Panc1 (cell line): ENCODE measurements at places on chromosomes 16 and 17.

DNA sequence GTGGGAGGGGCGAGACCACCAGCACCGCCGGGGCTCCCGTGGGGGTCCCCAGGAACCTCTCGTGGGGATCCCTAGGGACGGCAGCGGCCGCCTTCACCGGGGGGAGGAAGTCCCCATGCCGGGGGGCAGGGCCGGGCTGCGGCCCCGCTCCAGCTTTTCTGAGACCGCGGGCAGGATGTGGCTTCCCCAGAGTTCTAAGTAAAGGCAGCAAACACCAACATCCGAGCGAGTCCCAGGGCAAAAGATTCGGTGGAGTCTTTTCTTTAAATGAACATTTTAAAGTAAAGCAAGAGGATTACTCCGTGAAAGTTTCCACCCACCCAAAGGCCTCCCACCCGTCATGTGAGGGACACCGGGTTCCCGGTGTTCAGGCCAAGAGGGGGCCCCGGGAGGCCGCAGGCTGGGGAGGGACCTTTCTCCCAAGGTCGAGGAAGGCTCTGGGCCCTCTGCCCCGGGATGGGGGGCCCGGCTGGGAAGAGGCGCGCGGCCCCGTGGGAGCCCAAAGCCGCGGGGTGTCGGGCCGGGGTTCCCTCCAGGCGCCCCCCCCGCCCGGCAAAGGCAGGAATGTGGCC lies 137.2 kb upstream of the RPH3AL start:
- peak; percentile 24 for DNase-seq

- no peak for DNase-seq
Observed at GRCh38 chr16:85068746-85069145, 41.2 kb downstream of the KIAA0513 start.

DNA sequence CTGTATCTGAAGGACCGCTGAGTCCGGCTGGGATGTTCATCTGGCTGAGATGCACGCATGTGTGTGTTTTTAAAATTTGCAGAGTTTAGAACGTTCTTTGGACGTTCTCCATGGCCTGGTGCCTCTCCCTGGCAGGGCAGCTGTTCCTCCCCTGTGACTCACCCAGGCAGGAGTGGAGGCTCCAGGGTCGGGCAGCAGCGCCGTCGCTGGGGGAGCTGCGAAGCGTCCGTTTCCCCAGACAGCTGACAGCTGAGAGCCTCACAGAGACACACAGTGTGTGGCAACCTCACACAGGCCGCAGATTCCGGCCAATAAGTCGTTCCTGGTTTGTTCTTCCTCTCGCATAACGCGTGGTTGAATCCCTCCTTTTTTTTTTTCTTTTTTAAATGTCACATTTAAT lies 80.6 kb downstream of the OR1D5 start:
- DNase-seq, result no peak

- no peak for DNase-seq
Observed at GRCh38 chr16:6331770-6332169, 1000.9 kb upstream of the RBFOX1 start.

- no peak for DNase-seq
Observed at GRCh38 chr17:29642171-29642611, 19.5 kb upstream of the CORO6 start.

GRCh38 chr17:33580215-33580614 lies 287.1 kb upstream of the ASIC2 start:
- DNase-seq, result no peak

- DNase-seq, result no peak
Observed at GRCh38 chr16:59849716-59850115, 1115.6 kb upstream of the GOT2 start.
